T-helper 1 cell treated with Interleukin-12 subunit alpha and Interleukin-12 subunit beta and Interleukin-4 antibody, amounts not matched to agents 30 ng/mL and 1 ng/mL, for 36 hours (primary cell): ENCODE measurements at places on chromosomes 2 and 18. TPM values are rescaled to one million over a fixed set of nuclear protein-coding genes. Genes with fewer than 3 reads are reported as not detected.

Gene TRIM43
- not detected in 2 replicates for total RNA-seq

Gene ITGB6
- not detected in 2 replicates for total RNA-seq

Gene SLC38A11
- not detected in 2 replicates for total RNA-seq

Gene STPG4
- 0.22 TPM in 1 of 2 replicates, not detected in the other for total RNA-seq

Gene CPO
- total RNA-seq, result not detected in 2 replicates

Gene PROC
- not detected in 2 replicates for total RNA-seq

Gene MATN3
- not detected in 2 replicates for total RNA-seq

Gene MAP3K19
- total RNA-seq, result not detected in 2 replicates

Gene RBM43
- 4.6 and 5.1 TPM in 2 replicates for total RNA-seq

Gene ARL4C
- 369 and 375 TPM in 2 replicates for total RNA-seq

Gene CYTIP
- 484 and 497 TPM in 2 replicates for total RNA-seq
